Psoas muscle (tissue), 8 donors: ENCODE measurements at places on chromosomes 4 and X. TPM values are rescaled to one million over a fixed set of nuclear protein-coding genes. Genes with fewer than 3 reads are reported as not detected.

The CEP135 gene
- 1.1 TPM for total RNA-seq

The FAM9B gene
- not detected for total RNA-seq

The CENPVL1 gene
- total RNA-seq, result not detected

The ADH7 gene
- total RNA-seq, result not detected

The PJA1 gene
- total RNA-seq, result 3.5 TPM

GRCh38 chrX:133776072-133776471 is 209.3 kb downstream of the GPC3 start:
- no peak for DNase-seq

- DNase-seq, result no peak
Measured at GRCh38 chr4:87078987-87079486, 141.4 kb downstream of the KLHL8 start.

- no peak for DNase-seq
Measured at GRCh38 chr4:143133977-143134376, 50.7 kb upstream of the USP38 start.

DNA sequence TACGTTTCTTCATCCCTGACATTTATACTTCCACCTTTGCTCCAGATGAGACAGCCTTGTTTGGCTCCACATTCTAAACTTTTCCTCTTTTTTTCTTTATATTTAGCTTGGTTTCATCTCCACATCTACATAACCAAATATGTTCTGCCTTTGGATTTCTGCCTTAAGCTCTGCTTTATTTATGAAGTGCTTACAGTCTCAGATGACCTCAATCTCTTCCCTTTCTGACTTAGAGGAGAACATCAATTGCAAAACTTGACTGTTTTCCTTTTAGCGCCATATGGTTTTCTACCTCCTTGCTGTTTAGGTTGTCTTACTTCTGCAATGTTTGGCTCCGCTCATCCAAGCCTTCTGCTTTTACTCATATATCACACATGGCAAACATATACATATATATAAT is 7.5 kb downstream of the ASB5 start:
- DNase-seq, result no peak

- no peak for DNase-seq
Measured at GRCh38 chr4:28435314-28435713, 1574.7 kb downstream of the STIM2 start.

- no peak for DNase-seq
Measured at GRCh38 chrX:137278825-137279224, 245.0 kb upstream of the GPR101 start.

GRCh38 chr4:88489100-88489761 is 32.3 kb downstream of the HERC5 start:
- DNase-seq, result no peak

- no peak for DNase-seq
Measured at GRCh38 chrX:147910607-147911006, 1.1 kb upstream of the FMR1 start.

DNA sequence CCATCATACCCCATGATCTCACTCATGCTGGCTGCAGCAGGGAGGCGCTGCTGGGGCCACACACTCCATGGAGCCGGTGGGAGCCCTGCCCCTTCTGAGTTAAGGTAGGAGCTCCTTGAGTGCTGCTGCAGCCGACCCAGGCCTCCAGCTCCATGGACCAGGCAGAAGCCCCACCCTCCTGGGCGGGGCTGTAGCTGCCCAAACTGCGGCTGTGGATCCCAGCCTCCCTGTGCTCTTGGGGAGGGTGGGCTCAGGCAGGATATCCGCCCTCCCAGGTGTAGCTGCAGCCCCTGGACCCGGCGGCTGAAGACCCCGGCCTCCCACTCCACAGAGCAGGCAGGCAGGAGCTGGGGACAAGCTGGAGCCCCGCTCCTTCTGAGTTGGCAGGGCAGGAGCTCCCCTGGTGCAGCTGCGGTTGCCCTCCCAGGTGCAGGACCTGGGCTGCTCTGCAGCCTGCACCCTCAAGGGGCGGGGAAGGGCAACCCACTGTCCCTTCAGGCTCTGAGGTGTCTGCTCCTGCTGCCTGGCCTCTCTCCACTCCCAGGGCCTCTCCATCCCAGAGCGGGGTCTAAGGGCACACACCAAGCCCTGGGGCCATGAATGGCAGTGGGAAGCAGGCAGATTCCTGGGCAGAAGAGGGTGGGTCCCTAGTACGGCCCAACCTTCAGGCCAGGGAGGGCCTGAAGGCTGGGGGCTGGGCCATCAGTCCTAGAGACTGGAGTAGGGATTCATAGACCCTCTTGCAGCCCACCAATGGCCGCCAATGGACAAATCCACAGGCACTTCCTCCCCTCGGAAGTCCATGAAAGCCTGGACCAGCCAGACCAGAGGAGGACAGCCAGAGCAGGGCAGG is 466.1 kb downstream of the DTHD1 start:
- DNase-seq, result peak; percentile 32

DNA sequence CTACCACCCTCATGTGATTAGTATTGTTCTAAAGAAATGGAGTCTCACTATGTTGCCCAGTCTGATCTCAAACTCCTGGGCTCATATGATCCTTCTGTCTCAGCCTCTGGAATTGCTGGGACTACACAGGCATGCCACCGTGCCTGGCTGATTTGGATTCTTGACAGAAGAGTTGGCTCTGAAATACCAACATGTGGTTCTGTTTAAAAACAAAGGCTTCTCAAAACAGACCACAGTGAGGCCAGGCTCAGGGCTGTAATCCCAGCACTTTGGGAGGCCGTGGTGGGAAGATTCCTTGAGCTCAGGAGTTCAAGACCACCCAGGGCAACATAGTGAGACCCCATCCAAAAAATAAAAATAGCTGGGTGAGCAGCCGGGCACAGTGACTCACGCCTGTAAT is 126.7 kb downstream of the DHRSX start:
- no peak for DNase-seq
